ENCODE measurements at places on chromosomes 2 and 18.

GRCh38 chr2:194883711-194884110 lies 773.3 kb upstream of the SLC39A10 start:
- no peak for DNase-seq

DNA sequence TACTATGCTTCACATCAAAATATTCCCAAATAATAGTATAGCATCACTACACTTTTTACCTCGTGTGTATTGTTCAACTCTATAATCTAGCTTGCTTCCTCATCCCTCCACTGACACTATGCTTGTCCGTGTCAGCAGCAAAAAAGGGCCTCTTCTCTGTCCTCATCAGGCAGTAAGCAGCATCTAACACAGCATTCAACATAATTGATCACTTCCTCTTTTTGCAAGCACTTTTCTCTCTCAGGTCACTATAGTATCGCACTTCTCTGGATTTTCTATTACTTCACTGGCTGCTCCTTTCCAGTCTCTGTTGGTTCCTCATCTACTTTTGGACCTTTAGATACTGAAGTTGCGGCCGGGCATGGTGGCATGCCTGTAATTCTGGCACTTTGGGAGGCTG lies 64.9 kb upstream of the ZSWIM2 start:
- DNase-seq: no peak

DNA sequence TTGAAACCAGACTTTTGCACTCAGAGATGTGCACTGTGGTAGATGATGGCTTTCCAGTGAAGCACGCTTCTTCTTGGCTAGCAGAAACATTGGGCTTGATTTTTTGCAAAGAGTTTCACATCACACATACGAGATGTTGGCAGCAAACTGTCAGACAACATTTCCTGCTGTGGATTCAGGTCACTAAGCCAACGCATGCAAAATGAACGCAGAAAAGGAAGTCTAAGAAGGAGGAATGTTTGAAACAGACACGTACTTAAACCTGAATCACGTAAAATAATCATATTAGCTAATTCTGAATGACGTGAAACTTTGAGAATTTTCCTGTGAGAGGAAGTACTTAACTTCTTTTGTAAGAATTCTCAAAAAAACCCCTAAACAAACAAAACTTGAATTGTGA lies 88.1 kb downstream of the EPB41L3 start:
- DNase-seq: no peak

DNA sequence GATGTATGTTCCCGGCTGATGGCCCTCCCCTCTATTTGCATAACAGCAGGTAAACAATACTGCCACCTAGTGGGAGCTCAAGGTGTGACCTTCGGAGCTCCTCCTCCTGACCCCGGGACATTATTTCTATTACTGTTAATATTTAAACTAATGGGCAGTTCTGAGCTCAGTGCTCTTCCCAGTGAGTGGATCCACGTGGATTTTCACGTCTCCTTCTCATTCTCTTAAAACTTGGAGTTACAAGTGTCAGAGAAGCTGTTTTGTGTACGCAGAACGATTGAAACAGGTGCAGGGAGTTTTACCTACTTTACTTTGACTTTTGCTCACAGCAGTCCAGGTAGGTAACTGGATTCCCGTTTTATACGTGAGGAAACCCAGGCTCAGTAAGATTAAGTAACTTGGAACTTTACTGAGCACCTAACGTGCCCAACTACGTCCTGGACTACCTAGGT lies 127.3 kb downstream of the PRKCE start:
- DNase-seq: peak; percentile 37

- DNase-seq: no peak
Observed at GRCh38 chr2:48496849-48497248, 33.1 kb upstream of the STON1 start.

GRCh38 chr18:3037423-3037915 lies 24.5 kb upstream of the LPIN2 start:
- no peak for DNase-seq

DNA sequence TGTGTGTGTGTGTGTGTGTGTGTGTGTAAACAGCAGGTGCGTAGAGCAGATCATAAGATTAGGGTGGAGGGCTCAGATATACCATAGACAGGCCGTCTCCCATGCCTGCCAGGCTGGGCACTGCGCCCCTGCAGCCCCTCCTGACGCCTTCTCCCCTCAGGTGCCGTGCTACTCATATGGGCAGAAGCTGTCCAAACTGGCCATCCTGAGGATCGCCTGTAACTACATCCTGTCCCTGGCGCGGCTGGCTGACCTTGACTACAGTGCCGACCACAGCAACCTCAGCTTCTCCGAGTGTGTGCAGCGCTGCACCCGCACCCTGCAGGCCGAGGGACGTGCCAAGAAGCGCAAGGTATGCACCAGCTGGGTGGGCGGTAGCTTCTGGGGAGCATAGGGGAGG lies 10.0 kb downstream of the ATOH8 start:
- no peak for DNase-seq

- DNase-seq: no peak
Observed at GRCh38 chr2:215427585-215427984, 8.3 kb downstream of the FN1 start.

- no peak for DNase-seq
Observed at GRCh38 chr18:4720518-4720917, 265.4 kb upstream of the DLGAP1 start.

GRCh38 chr2:101516823-101517690 lies 42.1 kb upstream of the RFX8 start:
- DNase-seq: peak; percentile 30

- DNase-seq: no peak
Observed at GRCh38 chr18:79438898-79439627, 43.3 kb downstream of the NFATC1 start.

Measured in activated naive CD8-positive, alpha-beta T cell treated with anti-CD3 and anti-CD28 coated beads, Interleukin-2, amount 10 ng/mL, durations not matched to agents 7 days and 5 days (primary cell).